ENCODE measurements at places on chromosomes 2 and 18. TPM values are rescaled to one million over a fixed set of nuclear protein-coding genes. Genes with fewer than 3 reads are reported as not detected.

SAG gene
- 1.2 TPM for total RNA-seq

ACMSD gene
- not detected for total RNA-seq

DNA sequence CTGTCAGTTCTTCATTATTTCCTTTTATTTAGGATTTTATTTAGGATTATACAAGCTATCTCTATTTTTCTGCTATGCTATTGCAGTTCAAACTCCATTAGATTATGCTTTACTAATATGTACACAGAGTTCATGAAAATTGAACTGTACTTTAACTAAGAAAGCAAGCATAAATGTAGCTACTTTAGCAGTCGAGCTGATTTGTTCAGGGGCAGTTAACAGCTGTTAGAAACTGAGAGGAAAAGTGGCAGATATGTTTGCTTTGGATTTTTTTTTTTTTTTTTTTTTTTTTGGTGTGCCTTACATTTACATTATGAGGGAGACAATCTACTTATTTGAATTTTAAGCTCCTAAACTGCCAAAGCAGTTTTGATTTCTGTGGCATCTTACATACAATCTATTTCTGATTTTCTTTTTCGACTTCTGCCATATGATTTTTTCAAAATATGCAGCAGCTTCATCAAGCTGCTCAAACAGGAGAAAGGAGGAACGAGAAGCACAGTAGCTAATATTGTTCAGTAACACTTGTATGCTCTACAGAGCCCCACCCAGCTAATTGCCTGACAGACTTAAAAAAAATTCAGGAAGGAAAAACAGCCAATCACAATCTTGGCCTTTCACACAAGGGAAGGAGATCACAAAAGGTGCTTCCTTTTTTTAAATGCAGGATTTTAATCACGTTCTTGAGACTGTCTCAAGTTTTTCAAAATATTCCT lies 233.4 kb upstream of the SIX3 start:
- peaks cover 8% of the 10 kb centered on the region for H3K4me1 ChIP-seq
- DNase-seq, result no peak
- no peak overlapping the region for H3K27ac ChIP-seq
- H3K4me3 ChIP-seq, result peak overlapping the region; percentile 11
- peaks cover 23% of the 10 kb centered on the region for H3K36me3 ChIP-seq

GRCh38 chr2:52341732-52342131 lies 1309.8 kb upstream of the NRXN1 start:
- H3K27me3 ChIP-seq, result no peaks in the 10 kb centered on the region
- no peaks in the 10 kb centered on the region for H3K4me1 ChIP-seq
- no peak overlapping the region for H3K27ac ChIP-seq
- no peak for DNase-seq

GRCh38 chr2:216302981-216303676 lies 69.2 kb downstream of the MARCHF4 start:
- no peak for DNase-seq
- H3K36me3 ChIP-seq, result no peaks in the 10 kb centered on the region
- no peak overlapping the region for H3K27ac ChIP-seq
- no peaks in the 10 kb centered on the region for H3K4me1 ChIP-seq
- no peaks in the 10 kb centered on the region for H3K27me3 ChIP-seq

DNA sequence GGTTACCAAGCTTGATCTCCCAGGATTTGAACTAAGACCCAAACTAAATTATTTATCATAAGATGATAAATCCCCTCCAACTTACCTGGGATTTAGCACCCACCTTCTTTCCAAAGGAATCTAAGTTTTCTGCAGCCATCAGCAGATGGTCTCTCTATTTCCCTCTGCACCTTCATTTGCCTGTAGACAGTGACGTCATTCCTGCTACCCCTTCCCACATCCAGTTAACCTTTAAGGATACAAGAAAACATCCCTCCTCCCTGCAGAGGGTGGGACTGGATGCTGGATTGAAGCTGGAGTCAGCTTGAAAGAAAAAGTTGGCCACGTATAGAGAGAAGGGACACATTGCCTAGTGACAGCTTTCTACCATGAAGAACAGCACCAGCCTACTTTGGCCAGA lies 3.7 kb upstream of the DNER start:
- peaks cover 13% of the 10 kb centered on the region for H3K4me1 ChIP-seq
- peaks cover 21% of the 10 kb centered on the region for H3K27me3 ChIP-seq
- H3K36me3 ChIP-seq, result no peaks in the 10 kb centered on the region
- DNase-seq, result no peak
- H3K4me3 ChIP-seq, result no peak overlapping the region

- no peak for DNase-seq
- H3K36me3 ChIP-seq, result no peaks in the 10 kb centered on the region
- H3K27me3 ChIP-seq, result no peaks in the 10 kb centered on the region
- no peak overlapping the region for H3K27ac ChIP-seq
- H3K4me1 ChIP-seq, result no peaks in the 10 kb centered on the region
Observed at GRCh38 chr2:17557596-17557995, 17.1 kb downstream of the VSNL1 start.

DNA sequence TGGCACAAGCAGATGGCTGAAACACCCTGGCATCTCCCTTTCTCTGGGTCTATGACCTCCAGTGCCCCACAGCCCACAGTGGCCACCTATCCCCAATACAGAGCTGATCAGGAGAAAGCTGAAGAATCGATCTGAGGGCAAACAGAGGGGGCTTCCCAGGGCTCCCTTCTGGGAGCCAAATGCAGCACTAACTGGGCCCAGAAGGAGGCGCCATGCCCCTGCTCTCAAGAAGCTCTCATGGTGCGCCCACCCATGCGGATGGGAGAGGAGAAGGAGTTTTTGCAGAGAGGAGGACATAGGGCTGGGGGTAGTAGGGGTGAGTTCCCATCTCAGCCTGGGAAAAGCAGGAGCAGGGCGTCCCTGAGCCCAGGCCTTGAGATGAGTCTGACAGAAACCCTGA lies 787.3 kb upstream of the RAB6C start:
- DNase-seq, result no peak
- no peak overlapping the region for H3K27ac ChIP-seq
- no peak overlapping the region for H3K4me3 ChIP-seq
- peaks cover 10% of the 10 kb centered on the region for H3K27me3 ChIP-seq
- no peaks in the 10 kb centered on the region for H3K36me3 ChIP-seq

- peaks cover 11% of the 10 kb centered on the region for H3K27me3 ChIP-seq
- no peak overlapping the region for H3K4me3 ChIP-seq
- H3K4me1 ChIP-seq, result no peaks in the 10 kb centered on the region
- no peak for DNase-seq
- no peak overlapping the region for H3K27ac ChIP-seq
Observed at GRCh38 chr18:4125627-4126230, 329.4 kb downstream of the DLGAP1 start.

- H3K36me3 ChIP-seq, result peaks cover 75% of the 10 kb centered on the region
- no peak for DNase-seq
- H3K27ac ChIP-seq, result no peak overlapping the region
- peaks cover 9% of the 10 kb centered on the region for H3K4me1 ChIP-seq
- no peaks in the 10 kb centered on the region for H3K27me3 ChIP-seq
Observed at GRCh38 chr2:15346624-15347023, 214.5 kb downstream of the NBAS start.

DNA sequence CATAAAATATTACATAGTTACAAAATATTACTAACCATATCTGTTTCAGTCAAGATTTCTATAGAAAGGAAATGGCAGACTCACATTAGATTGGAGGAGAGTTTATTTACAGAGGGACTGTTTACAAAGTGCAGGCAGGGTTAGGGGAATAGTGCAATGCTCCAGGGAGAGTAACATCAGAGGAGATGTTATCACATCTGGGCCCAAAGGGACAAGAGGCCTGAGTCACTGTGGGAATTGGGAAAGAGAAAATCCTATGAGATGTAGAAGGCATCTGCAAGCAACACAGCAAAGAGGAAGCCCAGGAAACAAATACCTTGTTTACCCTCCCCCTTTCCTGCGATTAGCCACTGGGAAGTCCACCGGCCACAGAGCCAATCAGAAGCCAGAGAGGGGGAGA lies 227.3 kb upstream of the TANK start:
- H3K4me1 ChIP-seq, result no peaks in the 10 kb centered on the region
- H3K36me3 ChIP-seq, result no peaks in the 10 kb centered on the region
- no peak overlapping the region for H3K4me3 ChIP-seq
- H3K27me3 ChIP-seq, result peaks cover 8% of the 10 kb centered on the region
- no peak overlapping the region for H3K27ac ChIP-seq
